Esophagus squamous epithelium (tissue), 5 donors: ENCODE measurements at places on chromosomes 4 and X.

DNA sequence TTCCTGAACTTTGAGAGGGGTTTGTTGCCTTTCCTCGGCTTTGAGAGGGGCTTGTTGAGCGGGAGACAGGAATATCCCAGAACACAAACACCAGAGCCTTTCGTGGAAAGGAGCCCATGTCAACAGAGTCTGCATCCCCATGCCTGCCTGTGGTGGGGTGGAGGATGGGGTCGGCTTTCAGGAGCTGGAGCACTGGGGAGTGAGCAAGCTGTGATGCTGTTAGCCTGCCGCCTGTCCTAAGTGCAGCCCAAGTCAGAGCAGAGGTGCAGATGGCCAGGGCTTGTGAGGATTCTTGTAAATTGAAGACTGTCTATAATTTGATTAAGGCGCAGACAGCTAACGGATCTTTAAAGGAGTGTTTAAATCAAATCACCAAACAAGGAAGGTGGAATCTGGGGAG lies 103.3 kb upstream of the ANK2 start:
- no peak for DNase-seq

- no peak for DNase-seq
Observed at GRCh38 chrX:110805303-110805702, 9.7 kb upstream of the CHRDL1 start.

DNA sequence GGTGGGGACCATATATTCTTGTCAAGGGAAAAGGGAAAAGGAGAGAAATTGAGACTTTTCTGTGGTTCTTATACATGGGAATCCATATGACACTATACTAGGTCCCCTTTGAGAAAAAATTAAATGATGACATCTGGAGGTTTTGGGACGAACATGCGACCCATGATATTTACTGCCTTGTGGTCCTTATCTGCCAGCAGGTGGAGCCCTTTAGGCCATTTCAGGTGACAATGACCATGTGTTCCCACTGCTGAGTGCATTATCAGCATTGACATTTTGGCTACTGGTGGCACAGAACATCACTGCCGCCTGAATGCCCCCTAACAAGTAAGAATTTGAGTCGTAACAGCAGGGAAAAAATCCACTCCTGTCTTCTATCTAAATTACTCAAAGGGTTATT lies 843.4 kb downstream of the FSTL5 start:
- no peak for DNase-seq

GRCh38 chrX:66676413-66676812 lies 37.5 kb upstream of the EDA2R start:
- no peak for DNase-seq
